Stimulated activated memory B cell treated with anti-CD40 and anti-IgM and Interleukin-4, amounts not matched to agents 10 μg/mL and 1 μg/mL and 100 μg/mL, for 72 hours (primary cell): ENCODE measurements at places on chromosomes 2 and 18.

- ATAC-seq, result no peak
Measured at GRCh38 chr2:56199492-56199891, 15.7 kb downstream of the CCDC85A start.

DNA sequence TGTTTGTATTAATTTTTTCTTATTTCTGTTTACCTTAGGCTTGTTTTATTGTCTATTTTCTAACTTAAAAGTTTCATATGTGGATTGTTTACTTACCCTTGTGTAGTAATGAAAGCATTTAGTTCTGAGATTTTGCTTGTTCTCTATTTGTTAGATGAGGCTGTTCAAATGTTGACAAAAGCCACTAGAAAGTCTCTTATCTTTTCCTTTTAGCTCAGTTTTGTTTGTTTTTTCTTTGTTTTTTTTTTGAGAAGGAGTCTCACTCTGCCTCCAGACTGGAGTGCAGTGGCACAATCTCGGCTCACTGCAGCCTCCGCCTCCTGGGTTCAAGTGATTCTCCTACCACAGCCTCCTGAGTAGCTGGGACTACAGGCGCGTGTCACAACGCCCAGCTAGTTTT is 30.9 kb downstream of the USP14 start:
- no peak for ATAC-seq

DNA sequence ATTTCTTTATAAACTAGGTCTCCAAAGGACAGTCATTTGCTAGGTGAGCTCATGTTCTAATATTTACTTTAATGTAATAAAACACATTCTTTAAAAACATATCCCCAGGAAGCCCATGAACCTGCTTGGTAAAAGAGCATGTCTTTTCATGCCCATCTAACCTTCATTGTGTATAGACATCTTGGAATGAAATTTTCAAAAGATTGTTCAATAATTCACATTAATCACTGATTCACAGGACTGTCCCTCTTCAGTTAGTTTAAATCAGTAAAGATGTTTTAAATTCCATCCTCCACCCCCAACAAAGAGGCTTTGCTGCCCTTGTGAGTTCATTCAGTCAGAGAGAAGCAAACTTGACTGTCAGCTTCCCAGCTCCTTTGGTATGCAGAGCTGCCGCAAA is 633.4 kb upstream of the CELF4 start:
- ATAC-seq, result no peak

GRCh38 chr2:231161877-231162329 is 36.5 kb upstream of the ARMC9 start:
- ATAC-seq, result peak; percentile 74

- no peak for ATAC-seq
Measured at GRCh38 chr2:82636402-82637020, 1822.6 kb downstream of the SUCLG1 start.

DNA sequence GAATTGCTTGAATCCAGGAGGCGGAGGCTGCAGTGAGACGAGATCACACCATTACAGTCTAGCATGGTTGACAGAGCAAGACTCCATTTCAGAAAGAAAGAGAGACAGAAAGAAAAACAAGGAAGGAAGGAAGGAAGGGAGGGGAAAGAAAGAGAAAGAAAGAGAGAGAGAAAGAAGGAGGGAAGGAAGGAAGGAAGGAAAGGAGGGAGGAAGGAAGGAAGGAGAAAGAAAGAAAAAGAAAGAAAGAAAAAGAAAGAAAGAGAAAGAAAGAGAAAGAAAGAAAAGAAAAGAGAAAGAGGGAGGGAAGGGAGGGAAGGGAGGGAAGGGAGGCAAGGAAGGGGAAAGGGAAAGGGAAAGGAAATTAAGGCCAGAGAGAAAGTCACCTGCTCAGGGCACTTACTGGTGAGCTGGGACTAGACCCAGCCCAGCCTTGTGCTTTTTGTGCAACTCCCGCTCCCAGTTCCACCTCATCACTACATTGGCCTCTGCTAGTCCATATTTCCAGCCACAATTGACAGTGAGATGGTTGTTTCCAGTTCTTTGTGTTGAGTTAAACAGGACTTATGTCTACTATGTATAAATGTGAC is 35.7 kb downstream of the MOGAT1 start:
- no peak for ATAC-seq
